ENCODE measurements at places on chromosomes 5 and 9.

- no peak for DNase-seq
Measured at GRCh38 chr5:4862500-4862899, 277.6 kb upstream of the ADAMTS16 start.

DNA sequence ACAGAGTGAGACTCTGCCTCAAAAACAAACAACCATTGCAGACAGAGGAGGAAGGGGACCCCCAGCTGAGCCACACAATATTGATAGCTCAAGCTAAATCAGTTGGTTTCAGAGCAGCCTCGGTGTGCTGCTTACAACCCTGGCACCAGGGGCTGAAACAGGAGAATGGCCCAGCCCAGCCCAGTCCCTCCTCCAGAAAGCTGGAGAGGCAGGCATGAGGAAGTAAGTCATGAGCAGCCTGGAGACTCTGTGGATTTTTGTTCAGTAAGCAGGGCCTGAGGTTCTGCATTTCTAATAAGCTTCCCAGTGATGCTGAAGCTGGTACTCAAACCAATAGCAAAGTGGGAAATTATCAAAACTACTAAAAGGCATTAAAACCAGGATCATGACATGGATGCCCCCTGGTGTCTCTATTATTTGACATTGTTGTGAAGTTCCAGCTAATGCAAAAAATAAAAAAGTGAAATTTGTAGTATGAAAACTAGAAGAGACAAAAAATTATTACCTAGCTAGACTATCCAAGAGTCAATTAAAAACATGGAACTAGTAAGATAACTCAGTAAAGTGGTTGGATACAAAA lies 14.2 kb downstream of the PRRT1B start:
- DNase-seq: no peak

- no peak for DNase-seq
Measured at GRCh38 chr5:132497488-132497997, 7.0 kb upstream of the IRF1 start.

DNA sequence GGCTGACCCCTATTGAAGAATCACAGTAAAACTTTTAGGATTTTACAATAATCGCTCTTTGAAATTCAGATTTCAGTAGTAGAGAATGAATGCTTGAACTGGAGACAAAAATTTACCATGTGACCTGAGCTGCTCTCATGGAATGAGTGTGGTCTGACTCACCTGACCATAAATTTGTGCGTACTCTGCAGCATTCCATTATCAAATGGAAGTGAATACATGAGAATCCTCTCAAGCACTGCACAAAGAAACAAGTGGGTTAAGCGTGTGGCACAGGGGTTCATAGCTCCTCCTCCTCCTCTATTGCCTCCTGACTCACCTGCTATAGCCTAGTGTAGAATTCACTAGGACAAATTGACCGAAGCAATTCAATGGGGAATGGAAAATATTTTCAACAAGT lies 269.8 kb upstream of the CDH9 start:
- DNase-seq: no peak
